ENCODE measurements at places on chromosomes 6 and 20. TPM values are rescaled to one million over a fixed set of nuclear protein-coding genes. Genes with fewer than 3 reads are reported as not detected.

HLA-DQB1 gene
- total RNA-seq: 2.0 TPM

IMPG1 gene
- not detected for total RNA-seq

SLC22A1 gene
- total RNA-seq: 1.6 TPM

- no peak for DNase-seq
Observed at GRCh38 chr6:191487-192312, 100.6 kb upstream of the DUSP22 start.

DNA sequence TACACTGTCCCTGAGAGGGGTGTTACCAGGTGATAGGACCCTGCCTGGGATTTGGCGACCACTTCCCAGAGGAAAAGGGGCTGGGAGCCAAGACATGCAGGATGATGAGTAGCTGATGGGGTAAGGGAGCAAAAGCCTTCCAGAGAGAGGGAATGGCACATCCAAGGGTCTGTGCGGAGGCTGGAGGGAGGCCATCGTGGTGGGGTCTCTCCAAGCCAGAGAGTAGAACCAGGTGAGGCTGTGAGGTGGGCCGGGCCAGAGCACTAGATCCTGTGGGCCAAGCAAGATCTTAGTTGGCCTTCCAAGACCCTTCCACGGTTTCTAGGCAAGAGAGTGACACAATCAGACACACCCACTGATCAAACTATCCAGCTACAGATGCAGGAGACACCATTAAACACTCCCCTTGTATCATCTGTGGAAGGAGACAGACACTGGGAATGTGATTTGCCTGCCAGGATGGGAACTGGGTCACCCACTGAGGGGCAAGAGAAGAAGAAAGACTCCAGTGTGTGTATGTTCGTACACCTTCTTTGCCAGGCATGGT lies 128.9 kb downstream of the BANF2 start:
- DNase-seq: no peak

- no peak for DNase-seq
Observed at GRCh38 chr6:163019926-163020325, 292.2 kb downstream of the PACRG start.

GRCh38 chr6:27283279-27283678 lies 28.8 kb downstream of the POM121L2 start:
- DNase-seq: no peak

All from thoracic aorta (tissue), 2 donors.